ENCODE measurements at places on chromosomes 5 and 9.

GRCh38 chr9:6757132-6757455 is 679 bp upstream of the KDM4C start:
- DNase-seq = peak; percentile 70

DNA sequence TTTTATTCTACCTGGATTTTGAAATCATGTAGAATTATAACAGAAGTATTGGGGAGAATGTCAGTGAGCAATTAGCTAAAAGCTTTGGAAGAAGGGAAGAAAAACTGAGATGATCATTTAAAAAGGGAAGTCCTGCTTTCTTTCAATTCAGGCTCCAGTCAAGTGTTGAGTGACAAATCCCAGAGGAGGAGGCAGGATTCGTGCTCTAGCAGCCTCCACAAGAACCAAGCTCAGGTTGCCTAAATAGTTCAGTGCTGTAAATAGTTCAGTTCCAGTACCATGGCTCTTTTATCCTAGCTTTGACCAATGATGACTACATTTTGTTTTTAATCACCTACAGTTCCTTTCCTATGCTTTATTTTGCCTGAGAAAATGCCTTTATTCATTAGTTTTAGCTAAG is 204.9 kb upstream of the NREP start:
- DNase-seq = no peak

DNA sequence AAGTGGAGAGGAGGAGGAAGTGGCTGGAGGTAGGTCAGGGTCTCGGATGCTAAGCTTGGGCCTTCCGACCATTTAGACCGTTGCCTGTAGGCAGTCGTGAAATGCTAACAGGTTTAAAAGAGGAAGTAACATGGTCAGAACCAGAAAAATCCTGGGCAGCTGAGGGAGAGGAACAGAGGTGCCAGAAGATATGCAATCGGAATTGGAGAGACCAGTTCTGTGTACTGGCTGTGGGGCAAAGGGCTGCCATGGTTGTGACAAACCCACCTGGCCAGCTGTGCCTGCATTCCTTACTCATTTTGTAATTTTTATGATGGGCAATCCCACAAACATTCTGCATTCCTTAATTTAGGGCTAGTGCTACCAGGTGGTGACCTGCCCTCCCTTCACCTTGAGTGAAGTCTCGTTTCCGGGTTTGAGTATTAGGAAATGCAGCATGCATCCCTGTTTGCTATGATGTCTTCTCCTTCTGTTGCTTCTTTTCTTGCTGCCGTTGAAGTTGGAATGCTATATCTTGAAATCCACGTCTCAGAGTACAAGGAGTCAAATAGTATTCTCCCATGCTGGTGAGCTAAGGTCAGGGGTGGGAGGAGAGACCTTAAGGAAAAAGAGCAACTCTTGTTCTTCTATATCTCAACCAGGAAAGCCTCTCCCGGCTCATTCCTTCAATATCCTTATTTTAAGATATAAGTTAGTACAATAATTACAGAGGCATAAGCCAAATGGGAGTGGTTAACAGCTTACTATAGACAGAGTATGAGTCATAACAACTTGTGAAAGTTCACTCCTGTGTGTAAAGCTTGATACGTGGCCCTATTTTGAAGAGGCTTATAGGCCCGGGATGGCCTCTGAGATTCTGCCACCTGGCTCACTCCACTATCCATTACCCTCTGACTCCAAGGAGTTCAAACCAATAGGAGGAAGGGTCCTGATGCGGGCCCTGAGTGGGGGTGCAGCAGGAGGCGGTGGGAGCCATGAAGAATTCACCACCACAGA is 37.0 kb downstream of the B4GALT1 start:
- no peak for DNase-seq

GRCh38 chr9:33128570-33128969 is 38.6 kb downstream of the B4GALT1 start:
- no peak for DNase-seq

GRCh38 chr9:82938426-82939218 is 124.3 kb downstream of the RASEF start:
- no peak for DNase-seq

GRCh38 chr5:101482931-101483330 is 579.8 kb upstream of the ST8SIA4 start:
- DNase-seq = no peak

- no peak for DNase-seq
These were observed 365.5 kb downstream of the TMEM38B start for GRCh38 chr9:106059886-106060285.

DNA sequence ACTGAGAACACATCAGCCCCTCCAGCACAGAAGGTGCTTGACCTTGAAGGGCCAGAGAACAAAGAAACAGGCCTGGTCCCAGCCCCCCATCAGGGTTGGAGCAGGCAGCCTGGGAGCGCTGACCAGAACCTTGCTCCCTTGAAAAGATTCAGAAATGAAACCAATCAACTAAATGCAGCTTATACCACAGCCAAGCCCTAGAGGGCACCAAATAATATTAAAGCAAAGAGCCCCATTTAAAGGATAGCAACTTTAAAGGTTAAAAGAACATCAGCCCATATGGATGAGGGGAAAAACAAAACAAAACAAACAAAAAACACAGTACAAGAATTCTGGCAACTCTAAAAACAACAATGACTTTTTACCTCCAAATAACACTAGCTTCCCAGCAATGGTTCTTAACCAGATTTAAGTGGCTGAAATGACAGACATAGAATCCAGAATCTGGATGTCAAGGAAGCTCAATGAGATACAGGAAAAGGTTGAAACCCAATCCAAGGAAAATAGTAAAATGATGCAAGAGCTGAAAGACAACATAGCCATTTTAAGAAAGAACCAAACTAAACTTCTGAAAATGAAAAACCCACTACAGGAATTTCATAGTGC is 471.9 kb downstream of the MTRR start:
- DNase-seq = no peak

- DNase-seq = no peak
These were observed 35.2 kb downstream of the LMNB1 start for GRCh38 chr5:126812199-126812570.

- DNase-seq = peak; percentile 43
These were observed 1.5 kb downstream of the GGTA1 start for GRCh38 chr9:121498150-121498486.

- DNase-seq = no peak
These were observed 16.2 kb downstream of the UHRF2 start for GRCh38 chr9:6428940-6429889.

DNA sequence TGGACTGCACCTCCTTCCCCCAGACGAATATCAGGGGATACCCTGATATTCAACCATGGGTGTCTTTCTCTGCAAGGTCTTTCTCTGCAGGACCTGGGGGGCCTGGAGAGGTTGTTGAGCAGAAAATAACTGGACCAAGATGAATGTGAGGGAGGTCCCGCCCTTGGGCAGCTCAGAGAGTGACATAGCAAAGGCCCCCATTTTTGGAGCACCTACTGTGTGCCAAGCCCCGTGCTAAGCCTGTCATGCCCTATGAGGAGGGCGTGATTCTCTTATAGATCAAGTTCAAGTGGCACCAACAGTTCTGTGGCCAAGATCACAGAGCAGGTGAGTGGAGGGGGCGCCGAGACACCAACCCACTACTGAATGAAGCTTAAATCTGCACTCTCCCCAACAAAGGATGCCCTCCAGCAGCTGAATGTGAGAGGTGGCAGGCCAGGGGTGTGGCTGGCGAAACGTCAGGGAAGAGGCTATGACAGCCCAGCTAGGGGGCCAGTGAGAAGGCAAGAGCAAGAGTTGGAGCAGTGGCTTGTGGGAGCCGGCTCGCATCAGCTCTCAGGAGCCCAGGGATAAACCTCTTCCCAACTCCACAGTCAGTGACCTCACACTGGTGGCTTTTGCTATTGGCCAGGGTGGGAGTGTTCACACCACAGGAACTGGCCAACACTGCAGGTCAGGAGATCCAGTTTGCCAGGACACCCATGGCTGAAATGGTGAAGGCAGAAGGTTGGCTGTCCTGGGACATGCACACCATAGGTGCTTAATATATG is 5.3 kb downstream of the SARDH start:
- DNase-seq = no peak

DNA sequence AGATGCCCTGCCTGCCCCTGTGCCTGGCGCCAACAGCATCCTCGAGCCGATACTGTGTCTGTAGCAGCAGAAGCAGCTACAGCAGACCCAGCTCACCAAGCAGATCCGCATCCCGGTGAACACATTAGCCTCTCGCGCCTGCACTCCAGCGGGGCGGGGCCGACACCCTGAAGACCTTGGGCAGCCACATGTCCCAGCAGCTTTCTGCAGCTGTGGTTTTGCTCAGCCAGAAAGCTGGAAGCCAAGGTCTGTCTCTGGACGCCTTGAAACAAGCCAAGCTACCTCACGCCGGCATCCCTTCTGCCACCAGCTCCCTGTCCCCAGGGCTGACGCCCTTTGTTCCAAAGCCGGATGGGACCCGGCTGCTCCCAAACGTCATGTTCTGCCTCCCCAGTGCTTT is 59.6 kb downstream of the ACTBL2 start:
- no peak for DNase-seq

DNA sequence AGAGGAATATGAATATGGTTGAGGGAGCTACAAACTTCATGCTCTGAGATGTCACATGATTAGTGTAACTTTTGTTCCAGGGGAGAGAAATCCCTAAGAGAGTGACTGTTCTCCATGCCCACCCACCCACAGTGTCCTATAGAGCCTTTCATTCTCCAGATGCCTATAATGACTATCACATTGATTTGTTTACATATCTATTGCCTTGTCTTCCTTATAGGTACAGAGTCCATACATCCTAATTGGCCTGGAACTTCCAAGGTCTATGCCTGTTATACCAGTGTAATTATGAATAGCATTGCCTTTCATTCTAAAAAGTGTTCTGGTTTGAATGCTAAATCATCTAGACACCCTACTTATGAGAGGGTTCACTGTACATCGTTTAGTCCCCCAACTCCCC is 475.4 kb downstream of the RAB3C start:
- DNase-seq = no peak

DNA sequence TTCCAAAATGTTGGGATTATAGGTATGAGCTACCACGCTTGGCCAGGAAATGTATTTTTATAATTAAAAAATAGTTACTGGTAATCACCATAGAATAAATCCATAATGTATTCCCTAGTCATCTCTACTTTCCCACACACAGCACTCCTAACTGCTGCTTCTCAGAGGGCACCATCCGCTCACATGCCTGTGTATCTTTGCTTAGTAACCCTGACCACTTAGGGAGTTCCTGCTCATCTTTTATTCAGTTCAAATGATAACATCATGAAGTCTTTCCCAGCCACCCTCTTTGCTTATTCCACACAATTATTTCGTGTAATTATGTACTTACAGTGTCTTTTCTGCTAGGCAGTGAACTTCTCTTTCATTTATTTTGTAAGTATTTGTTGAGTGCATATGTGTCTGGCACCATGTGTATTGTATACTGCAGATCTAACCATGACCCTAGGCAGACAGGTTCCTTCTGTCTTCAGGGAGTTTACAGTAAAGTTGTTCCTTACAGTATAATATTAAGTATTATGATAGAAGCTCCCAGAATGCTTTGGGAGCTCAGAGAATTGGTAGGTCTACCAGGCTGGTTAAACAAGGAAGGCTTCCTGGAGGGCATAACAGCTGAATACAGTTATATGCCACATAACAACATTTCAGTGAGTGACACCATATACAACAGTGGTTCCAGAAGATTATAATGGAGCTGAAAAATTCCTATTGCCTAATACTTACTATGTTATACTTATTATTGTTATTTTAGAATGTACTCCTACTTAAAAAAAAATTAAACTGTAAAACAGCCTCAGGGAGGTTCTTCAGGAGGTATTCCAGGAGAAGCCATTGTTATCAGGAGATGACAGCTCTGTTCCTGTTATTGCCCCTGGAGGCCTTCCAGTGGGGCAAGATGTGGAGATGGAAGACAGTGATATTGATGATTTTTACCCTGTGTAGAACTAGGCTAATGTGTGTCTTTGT is 39.2 kb downstream of the DCAF10 start:
- no peak for DNase-seq

DNA sequence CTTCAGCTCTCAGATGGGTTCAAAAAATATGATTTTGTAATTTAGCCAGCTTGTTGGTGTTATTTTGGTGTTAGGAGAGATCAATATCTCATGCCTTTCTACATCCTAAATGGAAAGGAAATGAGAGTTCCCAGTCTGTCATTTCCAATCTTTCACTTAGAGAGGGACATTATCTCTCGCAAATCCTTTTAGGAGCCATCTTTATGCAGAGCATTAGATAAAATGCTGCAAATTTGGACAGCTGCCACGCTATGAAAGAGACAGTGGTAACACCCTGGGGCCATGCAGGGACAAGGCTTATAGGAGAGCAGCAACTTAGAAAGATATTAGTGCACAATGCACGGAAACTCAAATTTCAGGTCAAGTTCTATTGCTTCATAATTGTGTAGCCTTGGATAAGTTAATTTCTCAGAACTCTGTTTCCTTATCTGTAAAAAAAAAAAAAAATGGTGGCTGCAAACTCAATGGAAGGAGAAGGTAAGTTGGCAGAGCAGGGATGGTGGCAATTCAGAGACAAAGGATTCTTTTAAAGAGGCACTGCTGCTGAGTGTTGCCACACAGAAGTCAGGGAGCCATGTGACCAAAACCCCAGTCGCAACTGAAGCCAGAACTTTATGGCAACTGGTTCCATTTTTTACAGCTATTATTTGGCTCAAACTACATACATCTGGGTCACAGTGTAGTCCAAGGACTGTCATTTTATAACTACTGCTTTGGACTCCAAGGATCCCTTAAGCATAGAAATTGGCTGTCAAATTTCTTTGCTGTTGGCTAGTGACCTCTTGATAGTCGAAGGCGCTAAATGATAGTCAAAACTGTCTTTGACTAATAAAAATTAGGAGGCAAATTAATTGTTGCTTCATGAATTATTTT is 210.2 kb downstream of the FRMD3 start:
- DNase-seq = no peak

DNA sequence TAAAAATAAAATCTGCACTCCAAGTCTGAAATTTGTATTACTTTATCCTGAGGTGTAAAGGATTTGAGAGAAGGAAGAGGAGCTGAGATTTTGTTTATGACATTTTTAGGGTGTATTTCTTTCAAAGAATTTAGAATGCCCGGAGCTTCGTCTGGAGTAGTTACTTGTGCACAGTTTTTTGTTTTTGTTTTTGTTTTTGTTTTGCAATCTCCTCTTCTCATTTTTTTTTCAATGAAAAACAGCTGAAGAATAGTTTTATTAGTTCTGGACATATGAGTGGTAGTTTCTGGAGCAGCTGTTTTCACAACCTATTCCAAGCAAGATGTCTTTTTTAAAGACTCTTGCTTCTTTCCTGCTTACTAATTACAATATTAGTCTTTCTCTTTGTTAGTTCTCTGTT is 408.2 kb upstream of the PTGER4 start:
- no peak for DNase-seq

- no peak for DNase-seq
These were observed 6.6 kb upstream of the ENC1 start for GRCh38 chr5:74647096-74647495.

GRCh38 chr9:92897323-92897722 is 19.5 kb upstream of the ZNF484 start:
- no peak for DNase-seq

GRCh38 chr5:170720179-170720578 is 63.3 kb upstream of the GABRP start:
- no peak for DNase-seq
